ENCODE measurements at places on chromosomes 5 and 9.

- no peak for DNase-seq
These were observed 315.6 kb downstream of the MTRR start for GRCh38 chr5:8184455-8185063.

GRCh38 chr5:106780355-106780754, 890.4 kb downstream of the EFNA5 start:
- DNase-seq = no peak

DNA sequence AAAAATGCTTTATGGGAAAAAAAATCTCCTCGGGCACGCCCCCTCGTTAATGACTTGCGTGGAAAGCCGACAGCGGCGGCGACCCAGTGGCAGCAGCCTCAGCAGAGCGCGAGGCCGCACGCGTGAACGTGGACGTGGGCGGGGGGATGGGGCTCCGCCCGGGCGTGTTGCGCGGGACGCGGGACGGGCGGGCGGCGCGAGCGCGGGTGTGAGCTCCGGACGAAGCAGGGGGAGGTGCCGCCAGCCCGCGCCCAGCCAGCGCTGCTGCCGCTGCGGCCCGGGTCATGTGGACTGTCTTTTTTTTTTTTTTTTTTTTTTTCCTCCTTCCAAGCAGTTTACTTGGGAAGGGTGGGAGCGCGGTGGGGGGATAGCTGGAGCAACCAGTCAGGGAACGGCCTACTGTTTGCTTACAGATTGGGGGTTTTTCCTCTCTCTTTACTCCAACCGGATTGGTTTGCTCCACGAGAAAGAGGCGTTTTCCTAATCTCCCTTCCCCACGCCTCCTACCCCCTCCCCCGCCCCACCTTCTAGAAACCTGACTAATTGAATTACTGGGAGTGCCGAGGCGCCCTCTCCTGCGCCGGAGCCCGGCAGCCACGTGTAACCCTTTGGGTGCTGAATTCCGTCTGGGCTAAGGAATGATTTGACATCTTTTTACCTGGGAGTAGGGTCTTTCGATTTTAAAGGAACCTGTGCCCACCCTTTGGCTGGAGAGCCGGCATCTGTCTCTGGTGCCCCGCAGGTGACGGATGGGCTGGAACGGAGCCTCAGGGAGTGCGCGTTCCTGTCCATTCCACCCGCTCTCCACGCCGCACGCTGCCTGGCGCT, 1.7 kb upstream of the EFNA5 start:
- no peak for DNase-seq

GRCh38 chr5:124408738-124409453, 337.5 kb downstream of the ZNF608 start:
- no peak for DNase-seq

GRCh38 chr9:38682713-38683112, 37.2 kb downstream of the FAM240B start:
- no peak for DNase-seq
